ENCODE measurements at places on chromosomes 6 and 20.

GRCh38 chr6:105019285-105019684 is 62.4 kb downstream of the LIN28B start:
- no peak for DNase-seq

DNA sequence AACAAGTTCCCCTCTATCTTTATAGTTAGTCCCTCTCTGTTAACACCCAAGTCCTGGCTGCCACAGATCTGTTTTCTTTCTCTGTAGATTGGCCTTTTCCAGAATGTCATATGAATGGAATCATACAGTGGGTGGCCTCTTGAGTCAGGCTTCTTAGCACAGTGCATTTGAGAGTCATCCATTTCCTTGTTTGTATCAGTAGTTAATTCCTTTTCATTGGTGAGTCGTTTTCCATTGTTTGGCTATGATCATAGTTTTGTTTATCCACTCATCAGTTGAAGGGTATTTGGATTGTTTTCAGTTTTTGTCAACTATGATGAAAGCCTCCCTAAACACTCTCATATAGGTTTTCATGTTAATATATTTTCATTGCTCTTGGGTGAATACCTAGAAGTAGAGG is 248.3 kb downstream of the ARID1B start:
- DNase-seq, result no peak

DNA sequence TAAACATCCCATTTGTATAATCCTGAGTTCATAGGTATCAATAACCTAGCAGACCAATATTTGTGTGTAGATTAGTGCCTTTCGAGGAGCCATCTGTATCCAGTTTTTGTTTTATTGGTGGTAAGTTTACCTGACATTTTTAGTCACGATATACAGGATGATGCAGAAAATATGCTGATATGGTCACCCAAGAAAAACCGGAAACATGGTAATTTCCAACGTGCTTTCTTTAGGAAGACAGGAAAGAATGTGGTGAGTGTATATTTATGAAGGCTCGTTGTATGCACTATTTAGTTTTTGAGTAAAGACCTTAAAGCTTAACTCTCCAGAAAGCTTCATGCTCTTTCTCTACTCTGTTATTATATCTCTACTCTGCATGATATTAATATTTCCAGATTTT is 180.2 kb upstream of the PHACTR1 start:
- no peak for DNase-seq

- no peak for DNase-seq
Measured at GRCh38 chr6:133092199-133092598, 149.0 kb upstream of the EYA4 start.

- DNase-seq, result no peak
Measured at GRCh38 chr20:7057611-7058010, 290.1 kb downstream of the BMP2 start.

DNA sequence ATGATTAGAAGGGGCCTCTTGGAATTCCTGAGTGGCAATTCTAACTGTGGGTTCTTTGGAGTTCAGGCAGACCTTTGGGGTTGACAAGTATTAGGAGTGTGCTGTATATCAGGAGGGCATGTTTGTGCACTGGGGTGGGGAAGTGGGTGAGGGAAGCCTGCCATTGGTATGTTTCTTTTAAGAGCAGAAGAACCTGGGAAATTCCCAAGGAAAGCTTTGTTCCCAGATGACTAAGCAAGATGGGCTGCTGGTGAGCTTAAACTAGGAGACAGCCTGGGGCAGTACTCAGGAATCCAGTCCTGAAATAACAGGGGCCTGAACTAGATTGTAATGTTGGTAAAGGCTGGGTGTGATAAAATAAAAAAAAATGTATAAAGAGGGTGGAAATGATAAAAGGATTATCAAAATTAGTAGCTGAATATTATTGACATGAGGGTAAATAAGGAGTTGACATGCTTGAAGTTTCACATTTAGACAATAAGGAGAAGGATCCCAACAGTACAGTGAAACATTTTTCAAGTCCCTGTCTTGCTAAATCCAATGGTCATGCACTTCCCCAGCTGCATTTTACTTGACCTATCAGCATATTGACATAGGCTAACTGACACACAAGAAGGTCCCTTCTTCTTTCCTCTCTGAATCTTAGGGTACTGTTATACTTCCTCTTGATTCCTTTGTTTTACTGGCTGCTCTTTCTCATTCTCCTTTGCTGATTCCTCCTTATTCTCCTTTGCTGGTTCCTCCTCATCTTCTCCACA is 18.4 kb upstream of the IFNGR1 start:
- peak; percentile 59 for DNase-seq

DNA sequence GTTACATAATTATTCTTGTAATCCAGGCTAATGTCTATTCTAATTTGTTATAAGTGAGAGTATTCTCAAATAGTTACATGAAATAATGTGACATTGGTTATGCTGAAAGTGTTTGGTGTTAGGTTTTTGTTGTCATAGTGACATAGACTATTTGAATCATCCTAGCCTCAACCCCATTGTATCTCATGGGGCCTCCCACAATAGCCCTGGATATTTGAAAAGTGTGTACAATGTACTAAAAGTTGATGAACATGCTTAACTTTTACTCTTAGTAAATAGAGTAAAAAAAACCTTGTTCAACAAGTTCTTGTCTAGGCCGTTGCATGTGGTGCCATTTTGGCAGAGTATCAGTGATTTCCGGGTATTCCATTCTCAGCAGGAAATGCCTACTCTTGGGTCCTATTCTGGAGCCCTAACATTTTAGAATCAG is 83.0 kb downstream of the RTN4IP1 start:
- DNase-seq, result no peak

DNA sequence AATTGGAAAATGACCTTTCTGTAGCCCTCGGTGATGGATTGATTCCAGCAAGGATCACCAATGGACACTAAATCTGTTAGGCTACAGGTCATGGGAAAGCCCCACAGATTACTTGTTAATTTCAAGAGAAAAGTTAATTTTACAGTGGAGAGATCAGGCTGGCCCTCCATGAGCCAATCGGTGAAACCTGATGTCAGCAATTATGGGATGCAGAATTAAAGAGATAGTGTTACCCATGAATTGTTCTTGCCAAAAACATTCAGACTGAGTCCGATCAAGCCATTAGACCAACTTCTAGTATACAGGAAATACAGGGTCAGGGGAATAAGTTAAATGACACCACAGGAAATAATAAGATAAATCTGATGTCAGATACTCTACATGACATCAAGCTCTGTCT is 214.9 kb upstream of the SYNDIG1 start:
- DNase-seq, result no peak

GRCh38 chr6:25279748-25280343 is 672 bp downstream of the CARMIL1 start:
- no peak for DNase-seq

DNA sequence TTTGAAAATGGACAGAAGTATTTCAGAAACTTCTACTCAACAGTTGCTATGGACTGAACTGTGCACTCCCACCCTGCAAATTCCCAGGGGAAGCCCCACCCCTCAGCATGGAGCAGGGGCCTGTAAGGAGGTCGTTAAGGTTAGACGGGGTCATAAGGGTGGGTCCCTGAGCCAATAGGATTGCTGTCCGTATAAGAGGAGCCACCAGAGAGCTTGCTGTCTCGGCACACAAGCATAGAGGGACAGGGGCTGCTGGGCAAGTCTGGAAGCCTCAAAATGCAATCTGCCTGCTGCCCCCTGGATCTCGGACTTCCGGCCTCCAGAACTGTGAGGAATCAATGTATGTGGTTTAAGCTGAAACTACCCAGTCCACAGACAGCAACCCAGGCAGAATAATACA is 37.4 kb upstream of the AFDN start:
- no peak for DNase-seq

GRCh38 chr6:42345696-42346416 is 105.9 kb downstream of the TRERF1 start:
- no peak for DNase-seq

Measured in AG04450 (cell line).